NCI-H345 (cell line): ENCODE measurements at places on chromosomes 1 and 21.

DNA sequence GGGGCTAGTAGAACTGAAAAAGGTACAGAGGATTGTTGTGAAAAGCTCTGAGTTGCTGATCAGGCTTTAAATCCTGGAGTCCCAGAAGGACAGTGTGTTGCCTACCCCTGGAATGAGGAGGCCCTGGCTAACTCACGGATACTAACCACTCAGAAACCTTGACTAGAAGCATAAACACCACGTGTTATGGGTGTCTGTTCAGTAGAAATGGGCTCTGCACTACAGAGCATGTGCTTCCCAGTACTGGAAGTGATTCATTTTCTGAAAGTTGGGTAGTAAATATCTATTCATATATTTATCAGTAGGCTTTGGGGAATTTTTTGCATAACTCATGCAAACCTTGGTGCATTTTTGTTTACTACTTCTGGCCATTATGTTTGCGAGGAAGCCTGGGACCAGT lies 15.1 kb upstream of the CLCA1 start:
- no peak for DNase-seq

DNA sequence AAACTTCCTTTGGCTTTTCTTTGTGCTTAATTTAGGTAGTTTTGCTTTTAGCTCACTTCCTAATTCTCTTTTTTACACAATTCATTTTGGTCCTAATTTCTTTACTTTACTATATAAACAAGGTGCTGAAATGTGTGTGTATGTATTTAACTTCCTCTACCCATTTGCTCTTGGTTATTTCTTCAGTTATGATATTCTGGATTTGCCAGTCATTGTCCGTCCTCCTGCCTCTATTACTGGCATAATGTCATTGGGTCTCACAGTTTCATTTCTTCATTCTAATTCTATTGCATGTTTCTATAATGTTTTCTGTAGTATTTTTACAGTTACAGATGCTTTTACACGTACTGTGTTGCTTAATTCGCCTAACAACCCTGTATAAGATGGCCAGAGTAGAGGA lies 96.2 kb downstream of the ZMYM4 start:
- no peak for DNase-seq

GRCh38 chr1:67088440-67088839 lies 34.5 kb upstream of the SLC35D1 start:
- DNase-seq = no peak

DNA sequence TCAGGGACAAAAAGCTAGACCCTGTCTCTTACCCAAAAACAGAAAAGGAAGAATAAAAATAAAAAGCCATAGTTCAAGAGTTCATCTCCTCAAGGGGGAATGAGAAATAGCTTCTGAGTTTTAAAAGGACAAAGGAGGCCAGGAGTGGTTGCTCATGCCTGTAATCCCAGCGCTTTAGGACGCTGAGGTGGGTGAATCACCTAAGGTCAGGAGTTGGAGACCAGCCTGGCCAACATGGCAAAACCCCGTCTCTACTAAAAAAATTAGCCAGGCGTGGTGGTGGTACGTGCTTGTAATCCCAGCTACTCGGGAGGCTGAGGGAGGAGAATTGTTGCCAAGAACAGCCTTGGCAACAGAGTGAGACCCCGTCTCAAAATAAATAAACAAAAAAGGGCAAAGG lies 38.6 kb upstream of the CPLANE2 start:
- no peak for DNase-seq

- DNase-seq = no peak
These were observed 4.1 kb downstream of the TEX38 start for GRCh38 chr1:46675549-46676314.

GRCh38 chr1:113040718-113041412 lies 32.1 kb upstream of the LRIG2 start:
- no peak for DNase-seq

- no peak for DNase-seq
These were observed 66.4 kb upstream of the CASZ1 start for GRCh38 chr1:10862743-10863335.

DNA sequence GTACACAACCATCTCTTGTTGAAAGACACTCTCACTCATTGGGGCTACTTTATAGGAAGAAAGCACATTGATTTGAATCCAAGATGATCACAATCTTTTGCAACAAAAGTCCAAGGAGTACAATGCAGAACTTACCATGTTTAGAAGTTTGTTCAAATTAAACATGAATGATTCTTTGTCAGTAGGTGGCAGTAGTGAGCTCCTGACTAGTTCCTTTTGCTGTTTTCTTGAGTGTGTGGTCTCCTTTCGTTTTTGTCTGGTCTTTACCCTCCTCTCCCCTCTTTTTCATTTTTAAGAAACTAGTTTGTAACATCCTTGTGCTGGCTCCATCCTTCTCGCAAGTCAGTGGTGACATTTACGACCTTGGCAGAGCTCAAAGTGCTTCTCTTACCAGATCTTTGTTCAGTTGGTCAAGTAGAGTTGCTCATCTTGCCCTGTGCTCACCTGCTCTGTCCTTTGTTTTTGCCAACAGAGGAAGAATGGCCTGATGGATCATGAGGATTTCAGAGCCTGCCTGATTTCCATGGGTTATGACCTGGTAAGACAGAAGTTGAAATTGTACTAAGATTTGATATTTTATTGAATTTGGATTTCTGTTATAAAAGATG lies 35.7 kb upstream of the MTR start:
- peak; percentile 13 for DNase-seq

DNA sequence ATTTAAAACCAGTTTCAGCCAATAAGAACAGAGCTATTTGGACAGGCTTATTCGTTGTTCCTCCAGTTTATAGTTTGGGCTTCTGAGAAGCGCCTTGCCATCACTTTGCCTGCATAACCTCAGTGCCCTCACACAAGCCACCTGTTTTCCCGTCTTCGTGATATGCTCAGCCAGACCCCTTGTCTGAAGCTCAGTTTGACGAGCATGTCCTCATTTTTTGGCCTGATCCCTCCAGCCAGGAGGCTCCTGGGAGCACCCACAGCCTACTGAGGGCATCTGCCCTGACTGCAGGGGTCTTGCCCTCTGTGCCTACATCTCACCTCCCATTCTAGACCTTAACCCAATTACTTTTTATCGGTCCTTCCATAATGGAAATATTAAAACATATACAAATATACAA lies 95.3 kb downstream of the ADARB1 start:
- no peak for DNase-seq

DNA sequence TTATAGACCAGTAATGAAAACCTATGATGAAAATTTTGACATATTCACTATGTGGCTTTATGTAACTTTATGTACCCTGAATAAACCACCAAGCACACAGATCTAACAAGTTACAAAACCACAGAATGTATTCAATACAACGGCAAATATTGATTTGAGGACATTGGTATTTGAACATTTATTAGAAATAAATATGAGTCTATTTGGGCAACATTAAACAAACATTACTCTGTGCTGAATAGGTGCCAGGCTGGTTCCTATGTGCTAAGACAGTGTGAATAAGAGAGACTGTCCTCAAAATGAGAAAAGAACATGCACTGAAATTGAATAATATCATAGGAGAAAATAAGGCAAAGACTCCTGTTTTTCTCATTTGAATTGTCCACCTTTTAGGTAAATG lies 1341.2 kb downstream of the PLA2G4A start:
- no peak for DNase-seq

- no peak for DNase-seq
These were observed 5.9 kb downstream of the SOD1 start for GRCh38 chr21:31665397-31665796.

- DNase-seq = no peak
These were observed 290.2 kb downstream of the SMYD3 start for GRCh38 chr1:246216906-246217305.

GRCh38 chr21:44925378-44925755 lies 4.7 kb upstream of the ITGB2 start:
- DNase-seq = no peak

- no peak for DNase-seq
These were observed 746 bp downstream of the MIS18A start for GRCh38 chr21:32278103-32278502.

DNA sequence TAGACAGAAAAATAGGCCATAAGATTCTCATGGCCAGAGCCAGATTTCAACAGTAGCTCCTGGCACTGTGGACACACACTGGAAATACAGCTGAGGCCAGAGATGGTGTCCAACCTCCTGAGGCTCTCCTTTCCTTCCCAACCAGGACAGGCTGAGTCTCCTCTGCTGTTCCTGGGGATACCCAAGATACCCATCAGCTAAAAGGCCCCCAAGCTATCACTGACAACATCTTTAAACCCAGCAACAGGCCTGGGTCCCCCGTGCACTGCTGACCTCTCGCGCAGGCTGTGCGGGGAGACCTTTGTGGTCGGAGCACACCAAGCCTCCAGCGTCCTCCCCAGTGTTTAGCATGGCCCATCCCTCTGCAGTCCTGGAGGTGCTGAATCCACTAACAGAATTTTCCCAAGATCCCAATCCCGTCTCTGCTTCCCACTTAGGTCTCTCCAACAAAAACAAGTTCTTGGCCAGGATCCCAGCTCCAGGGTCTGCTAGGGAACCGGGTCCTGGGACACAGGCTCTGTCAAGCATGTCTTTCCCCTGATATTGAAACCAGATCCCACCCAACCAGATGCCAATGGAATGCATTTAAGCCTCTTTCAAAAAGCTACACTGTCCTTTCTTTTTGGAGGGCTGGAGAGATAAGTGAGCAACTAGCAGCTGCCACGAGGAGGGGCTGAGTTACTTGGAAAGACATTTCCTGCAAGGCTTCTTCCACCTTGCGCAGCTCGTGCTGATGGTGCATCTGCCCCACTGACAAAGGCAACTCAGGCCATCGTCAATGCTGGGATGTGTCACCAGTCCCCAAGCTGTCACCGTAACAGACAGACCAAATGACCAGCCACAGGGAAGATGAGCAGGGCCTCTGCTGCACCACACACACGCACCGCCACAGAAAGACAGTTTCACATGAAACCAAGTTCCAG lies 73.2 kb downstream of the BCAR3 start:
- DNase-seq = no peak

DNA sequence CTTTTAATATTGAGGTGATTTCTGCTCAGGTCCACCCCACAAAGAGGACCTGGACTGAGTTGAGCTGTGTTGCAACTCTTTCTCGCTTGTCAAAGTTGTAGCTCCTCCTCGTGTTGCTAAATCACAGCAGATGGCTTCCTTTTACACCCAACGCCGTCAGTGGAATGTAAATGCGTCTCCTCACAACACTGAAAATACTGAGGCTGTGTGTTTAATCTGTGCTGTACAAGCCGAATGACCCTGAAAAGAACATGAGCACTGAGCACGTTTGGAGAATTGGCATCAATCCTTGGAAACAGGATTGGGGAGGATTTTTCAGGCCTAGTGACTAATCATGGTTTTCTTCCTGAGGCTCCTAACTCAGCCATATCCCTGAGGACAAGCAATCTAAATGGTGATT lies 196.0 kb downstream of the CRB1 start:
- DNase-seq = peak; percentile 15

DNA sequence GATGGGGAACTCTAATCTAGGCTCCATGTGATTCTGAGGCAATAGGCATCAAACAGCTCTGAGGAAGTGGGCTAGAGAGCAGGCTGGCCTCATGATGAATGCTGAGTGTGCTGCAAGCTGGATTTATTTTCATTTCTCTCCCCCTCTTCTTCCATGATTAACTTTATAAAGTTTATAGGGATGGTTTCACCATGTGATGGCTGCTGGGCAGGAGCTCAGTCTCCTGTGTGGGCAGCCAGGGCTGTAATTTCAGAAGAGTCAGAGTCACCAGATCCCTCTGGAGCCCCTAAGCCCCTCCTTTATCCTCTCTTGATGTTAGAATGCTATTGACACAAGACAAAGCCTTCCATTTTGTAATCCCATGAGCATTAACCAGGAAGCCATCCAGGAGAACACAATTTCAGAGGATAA lies 143.6 kb downstream of the CNIH3 start:
- no peak for DNase-seq

DNA sequence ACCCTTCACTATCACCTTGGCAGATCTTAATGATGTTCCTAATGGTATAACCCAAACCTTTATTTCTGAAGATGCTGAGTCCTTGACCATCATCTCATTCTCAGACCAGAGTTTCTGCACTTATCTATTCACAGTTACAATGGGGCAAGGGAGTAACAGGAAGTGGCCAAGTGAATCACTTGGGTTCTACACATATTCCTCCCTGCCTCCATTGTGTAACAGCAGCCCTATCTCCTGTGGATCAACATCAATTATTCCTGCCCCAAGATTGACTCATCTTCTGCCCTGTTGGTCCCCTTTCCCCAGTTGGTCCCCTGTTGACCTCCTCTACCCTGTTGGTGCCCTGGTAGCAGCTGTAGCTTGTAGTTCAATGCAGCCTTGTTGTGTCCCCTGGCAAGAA lies 10.3 kb upstream of the S100A7 start:
- DNase-seq = no peak

- DNase-seq = no peak
These were observed 6.6 kb downstream of the SELE start for GRCh38 chr1:169727307-169727706.

GRCh38 chr1:90044346-90044745 lies 49.4 kb downstream of the ZNF326 start:
- no peak for DNase-seq

DNA sequence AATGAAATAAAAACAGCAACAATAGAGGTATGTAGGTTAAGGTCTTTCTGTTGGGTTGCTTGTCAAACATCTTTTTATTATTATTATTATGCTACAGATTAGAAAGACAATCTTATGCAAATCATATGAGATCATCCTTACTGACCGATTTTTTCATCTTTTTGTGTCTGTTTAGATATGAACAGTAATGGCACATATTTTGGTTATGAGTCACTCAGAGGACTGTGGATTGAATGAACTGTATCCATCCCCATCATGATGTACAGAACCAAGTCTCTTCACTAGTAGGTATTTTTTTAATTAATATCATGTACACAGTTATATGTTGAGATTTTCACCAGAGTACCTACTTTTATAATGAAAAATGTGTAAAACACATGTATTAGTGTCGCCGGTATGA lies 159.1 kb downstream of the CHRM3 start:
- no peak for DNase-seq

DNA sequence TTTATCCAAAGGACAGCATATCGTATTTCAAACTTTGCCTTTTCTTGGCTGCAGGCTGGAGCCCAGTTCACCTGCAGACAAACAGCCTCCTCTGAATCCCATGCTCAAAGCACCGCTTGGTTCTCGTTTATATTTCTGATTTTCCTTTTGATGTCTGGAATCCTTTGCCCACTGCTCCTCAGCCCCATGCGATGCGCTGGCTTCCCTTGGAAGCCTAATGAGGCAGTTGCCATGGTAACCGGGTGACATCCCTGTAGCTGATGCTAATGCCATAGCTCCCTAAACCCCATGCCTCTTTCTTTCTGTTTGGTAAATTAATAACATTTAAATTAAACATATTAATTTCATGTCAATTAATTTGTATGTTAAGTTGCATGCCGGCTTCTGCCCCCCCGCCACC lies 327.1 kb downstream of the PRDM2 start:
- DNase-seq = no peak

DNA sequence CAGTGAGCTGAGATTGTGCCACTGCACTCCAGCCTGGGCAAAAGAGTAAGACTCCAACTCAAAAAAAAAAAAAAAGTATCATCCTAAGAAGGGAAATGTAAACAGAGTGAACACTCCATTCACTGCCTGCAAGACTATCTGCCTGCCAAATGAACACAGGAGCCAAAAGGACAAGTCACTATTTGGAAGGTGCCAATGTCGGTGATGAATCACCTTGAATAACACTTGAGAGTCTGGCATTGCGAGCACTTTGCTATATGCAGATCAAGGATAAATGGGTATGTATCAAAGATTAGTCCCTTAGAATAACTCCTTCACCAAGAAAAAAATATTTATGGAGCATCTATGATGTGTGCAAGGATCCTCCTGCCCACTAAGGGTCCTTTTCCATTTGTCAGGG lies 6.6 kb downstream of the UBR4 start:
- no peak for DNase-seq

GRCh38 chr1:112444269-112444668 lies 48.3 kb downstream of the CTTNBP2NL start:
- no peak for DNase-seq
